NCI-H524 (cell line): ENCODE measurements at places on chromosomes 7 and 10.

GRCh38 chr7:30286749-30287148 is 2.4 kb downstream of the ZNRF2 start:
- no peak for DNase-seq

DNA sequence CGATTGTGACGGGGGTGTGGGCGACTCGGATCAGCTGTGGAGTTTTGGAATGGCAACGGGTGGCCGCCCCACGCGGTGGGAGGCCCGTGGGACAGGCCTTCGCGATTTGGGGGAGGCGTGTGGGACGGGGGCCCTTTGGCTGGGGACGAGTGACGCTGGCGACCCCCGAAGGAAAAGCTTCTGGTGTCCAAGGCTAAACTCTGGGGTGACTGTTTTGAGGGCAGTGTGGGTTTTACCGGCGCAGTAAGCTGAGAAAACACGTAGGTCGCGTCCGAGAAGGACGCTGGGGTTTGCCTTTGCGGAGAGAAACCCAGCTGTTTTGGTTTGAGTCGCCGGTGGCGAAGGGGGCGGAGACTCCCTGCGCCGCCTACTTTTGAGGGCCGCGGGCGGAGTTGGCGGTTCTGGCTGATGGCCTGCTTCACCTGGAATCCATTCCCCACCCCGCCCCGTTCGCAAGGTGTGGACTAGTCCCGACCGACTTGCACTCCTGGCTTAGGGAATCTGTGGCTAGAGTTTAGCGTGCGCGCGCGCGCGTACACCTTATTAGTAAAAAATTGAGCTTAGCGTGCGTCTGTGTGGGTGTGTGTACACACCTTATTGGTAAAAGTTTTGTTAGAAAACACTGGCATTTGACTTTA is 606 bp downstream of the TAX1BP1 start:
- peak; percentile 82 for DNase-seq

DNA sequence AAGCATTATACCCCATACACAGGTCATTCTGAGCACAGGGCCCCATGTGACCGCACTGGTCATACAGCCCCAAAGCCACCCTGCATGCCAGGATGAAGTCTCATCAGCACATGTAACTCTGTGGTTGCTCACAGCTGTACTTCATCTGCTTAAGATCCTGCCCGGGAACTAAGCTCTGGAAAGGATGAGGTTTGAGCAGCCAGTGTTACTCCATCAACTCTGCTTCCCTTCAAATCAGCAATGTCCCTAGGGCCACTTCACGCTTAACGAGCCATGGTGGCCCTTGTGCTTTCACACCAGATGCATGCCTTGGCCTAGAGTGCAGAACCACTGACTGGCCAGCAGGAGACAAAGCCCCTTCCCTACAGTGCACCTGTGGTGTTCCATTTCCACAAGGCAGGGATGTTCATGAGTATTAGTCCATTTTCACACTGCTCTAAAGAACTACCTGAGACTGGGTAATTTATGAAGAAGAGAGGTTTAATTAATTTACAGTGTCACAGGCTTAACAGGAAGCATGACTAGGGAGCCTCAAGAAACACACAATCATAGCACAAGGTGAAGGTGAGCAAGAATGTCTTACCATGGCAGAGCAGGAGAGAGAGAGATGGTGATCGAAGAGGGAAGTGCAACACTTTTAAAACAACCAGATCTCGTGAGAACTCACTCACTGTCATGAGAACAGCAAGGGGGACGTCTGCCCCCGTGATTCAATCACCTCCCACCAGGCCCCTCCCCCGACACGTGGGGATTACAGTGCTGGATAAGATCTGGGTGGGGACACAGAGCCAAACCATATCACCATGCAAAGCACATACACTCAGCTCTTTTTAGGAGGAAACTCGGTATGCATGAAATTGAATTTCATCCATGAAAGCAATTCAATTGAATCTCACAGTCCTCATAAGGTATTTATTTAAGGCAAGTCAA is 149.0 kb upstream of the CDCA7L start:
- peak; percentile 15 for DNase-seq

DNA sequence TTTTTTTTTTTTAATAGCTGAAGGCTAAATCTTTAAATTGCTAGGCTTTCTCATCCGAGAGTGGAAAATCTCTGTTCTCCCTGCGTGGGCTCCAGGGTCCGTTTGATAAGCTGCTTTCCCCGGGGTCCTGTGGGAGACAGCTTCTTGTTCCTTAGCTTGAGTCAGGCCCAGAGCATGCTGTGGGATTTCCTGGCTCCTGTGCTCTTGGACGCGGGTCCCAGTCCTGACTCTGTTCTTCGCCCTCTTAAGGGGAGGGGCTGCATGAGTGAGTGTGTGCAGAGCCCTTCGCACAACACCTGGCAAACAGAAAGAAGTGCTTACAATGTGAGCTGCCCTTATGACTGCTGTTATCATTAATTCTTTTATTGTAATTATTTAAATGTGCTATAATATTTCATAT is 133.5 kb downstream of the TACC2 start:
- no peak for DNase-seq

- DNase-seq, result no peak
Measured at GRCh38 chr7:157951300-157952049, 614.7 kb downstream of the DNAJB6 start.

- DNase-seq, result no peak
Measured at GRCh38 chr10:71125749-71126107, 86.6 kb upstream of the UNC5B start.

GRCh38 chr7:68031180-68031943 is 1034.7 kb downstream of the TYW1 start:
- no peak for DNase-seq

- no peak for DNase-seq
Measured at GRCh38 chr7:122413339-122413738, 108.8 kb upstream of the FEZF1 start.

DNA sequence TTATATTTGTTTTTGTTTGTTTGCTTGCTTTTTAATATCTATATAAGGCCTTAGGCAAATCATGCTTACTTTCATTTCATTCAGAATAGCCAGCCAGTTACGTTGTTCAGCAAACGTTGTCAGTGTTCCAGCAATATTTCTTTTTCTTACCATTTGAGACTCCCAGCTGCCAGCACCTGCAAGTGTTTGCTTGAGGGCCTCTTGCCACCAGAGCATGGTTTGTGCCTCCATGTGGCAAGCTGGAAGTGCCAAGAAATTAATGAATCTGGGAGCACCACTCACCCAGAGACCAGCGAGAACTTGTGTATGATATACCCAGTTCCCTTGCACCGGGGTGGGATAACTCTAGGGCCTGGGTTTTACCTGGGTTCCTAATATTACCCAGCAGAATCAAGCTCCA is 177.1 kb upstream of the CSTF2T start:
- no peak for DNase-seq

DNA sequence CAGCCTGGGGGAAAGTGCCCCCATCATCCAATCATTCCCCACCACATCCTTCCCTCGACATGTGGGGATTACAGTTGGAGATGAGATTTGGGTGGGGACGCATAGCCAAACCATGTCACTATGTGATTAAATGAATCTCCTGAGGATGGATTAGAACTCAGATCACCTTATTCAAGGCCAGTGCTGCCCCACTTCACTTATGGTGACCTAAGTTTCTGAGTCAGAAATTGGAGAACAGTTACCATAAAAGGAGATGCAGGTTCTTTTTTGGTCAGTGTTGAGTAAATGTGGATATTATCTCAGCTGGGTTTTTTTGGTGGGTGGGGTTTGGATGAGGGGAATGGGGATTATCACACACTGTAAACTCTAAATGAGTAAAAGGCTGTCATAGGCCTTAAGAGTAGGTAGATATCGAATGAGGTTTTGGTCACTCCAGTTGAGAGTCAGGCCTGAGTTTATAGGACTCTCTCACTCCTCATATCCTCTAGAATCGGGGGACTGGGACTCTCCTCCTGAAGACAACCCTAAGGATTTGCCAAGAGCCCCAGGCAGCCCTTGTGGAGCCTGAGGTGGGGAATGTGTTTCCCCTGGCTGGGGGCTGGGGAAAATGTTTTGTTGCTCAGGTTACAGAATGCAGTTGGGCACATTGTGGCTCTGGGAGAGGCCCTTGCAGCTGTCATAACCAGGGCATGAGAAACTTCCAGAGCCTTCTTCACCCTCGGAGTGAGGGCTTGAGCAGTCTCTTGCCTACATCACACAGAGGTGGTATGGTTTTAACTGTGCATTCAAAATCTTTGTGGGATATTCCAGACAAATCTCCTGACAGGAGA is 213.0 kb downstream of the BAMBI start:
- no peak for DNase-seq

GRCh38 chr7:21550821-21551531 is 8.1 kb downstream of the DNAH11 start:
- DNase-seq, result peak; percentile 5

DNA sequence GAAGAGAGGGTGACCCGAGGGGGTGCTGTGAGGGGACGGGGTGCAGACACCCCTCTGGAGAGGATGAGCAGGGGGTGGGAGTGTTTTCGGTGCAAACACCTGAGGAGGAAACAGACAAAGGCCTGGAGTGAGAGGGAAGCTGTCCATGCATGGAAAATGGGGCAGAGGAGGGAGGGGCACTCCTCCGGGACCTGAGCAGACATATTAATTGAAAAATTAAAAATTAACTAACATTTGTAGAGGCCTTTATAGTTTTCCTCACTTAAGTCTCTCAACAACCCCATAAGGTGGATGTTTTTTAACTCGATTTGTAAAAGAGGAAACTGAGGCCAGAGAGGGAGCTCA is 1.2 kb downstream of the VPS37D start:
- DNase-seq, result no peak

GRCh38 chr7:2198760-2199159 is 34.0 kb downstream of the MAD1L1 start:
- DNase-seq, result no peak

DNA sequence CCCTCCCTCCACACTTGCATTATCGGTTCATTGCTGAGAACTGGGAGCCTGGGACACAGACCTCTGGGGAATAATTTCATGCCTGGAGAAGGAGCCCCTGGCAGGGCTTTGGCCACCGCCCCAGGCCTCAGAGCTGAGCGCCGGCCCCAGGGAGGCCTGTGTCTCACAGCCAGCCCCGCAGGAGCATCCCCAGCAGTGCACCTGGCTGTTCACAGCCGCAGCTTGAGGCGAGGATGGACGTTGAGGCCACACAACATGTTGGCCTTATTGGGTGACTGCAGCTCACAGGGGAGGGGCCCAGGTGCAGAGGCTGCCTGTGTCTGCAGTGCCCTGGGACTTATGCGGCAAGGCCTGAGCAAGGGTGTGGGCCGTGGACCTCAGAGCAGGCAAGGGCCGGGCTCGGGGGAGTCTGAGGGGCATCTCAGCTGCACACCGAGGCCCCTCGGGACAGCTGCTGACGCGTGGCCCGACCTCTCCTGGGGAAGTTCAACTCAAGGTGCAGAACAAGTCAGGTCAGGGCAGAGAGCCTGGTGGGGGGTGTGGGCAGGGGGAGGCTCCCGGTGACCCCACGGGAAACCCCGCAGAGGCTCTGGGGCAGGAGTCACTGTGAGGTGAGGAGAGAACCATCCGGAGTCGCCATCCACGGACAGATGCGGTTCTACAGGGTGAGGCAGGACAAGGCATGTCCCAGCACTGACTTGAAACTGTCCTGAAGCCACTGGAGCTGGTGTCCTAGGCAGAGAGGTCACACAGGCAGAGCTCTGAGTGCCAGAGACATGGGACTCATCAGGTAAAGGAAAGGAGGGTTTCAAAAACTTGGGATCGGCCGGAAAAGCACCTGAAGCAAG is 13.1 kb upstream of the UBE3C start:
- no peak for DNase-seq

- DNase-seq, result no peak
Measured at GRCh38 chr10:72240371-72240770, 24.3 kb upstream of the ASCC1 start.

- DNase-seq, result no peak
Measured at GRCh38 chr10:17081431-17081830, 48.2 kb downstream of the CUBN start.

- no peak for DNase-seq
Measured at GRCh38 chr7:81846398-81846797, 76.6 kb upstream of the HGF start.

GRCh38 chr7:157397731-157398691 is 61.2 kb downstream of the DNAJB6 start:
- peak; percentile 49 for DNase-seq

GRCh38 chr7:95871075-95871848 is 98.9 kb downstream of the DYNC1I1 start:
- peak; percentile 21 for DNase-seq

GRCh38 chr7:121069346-121070100 is 81.0 kb downstream of the CPED1 start:
- DNase-seq, result no peak

DNA sequence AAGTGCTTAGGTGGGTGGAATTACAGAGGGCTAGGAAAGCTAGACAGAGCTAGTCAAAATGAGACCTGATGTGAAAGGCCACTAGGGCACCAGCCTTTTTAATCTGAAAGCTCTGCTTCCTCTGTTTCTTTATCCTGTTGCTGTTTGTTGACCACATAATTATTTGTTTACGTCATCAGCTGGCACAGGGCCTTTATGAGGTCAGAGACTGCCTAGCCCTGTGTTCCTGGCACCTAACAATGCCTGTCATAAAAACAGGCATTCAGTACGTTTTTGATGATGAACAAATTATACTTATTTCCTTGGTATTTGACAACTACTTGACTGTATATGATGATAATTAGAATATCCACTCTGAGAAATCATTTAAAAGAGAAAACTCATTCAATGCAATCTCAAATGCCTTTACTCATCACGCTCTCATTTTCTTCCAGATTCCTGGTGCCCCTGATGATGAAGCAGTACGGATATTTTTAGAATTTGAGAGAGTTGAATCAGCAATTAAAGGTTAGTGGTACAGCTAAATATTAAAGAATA is 26.0 kb downstream of the RBM17 start:
- DNase-seq, result no peak

DNA sequence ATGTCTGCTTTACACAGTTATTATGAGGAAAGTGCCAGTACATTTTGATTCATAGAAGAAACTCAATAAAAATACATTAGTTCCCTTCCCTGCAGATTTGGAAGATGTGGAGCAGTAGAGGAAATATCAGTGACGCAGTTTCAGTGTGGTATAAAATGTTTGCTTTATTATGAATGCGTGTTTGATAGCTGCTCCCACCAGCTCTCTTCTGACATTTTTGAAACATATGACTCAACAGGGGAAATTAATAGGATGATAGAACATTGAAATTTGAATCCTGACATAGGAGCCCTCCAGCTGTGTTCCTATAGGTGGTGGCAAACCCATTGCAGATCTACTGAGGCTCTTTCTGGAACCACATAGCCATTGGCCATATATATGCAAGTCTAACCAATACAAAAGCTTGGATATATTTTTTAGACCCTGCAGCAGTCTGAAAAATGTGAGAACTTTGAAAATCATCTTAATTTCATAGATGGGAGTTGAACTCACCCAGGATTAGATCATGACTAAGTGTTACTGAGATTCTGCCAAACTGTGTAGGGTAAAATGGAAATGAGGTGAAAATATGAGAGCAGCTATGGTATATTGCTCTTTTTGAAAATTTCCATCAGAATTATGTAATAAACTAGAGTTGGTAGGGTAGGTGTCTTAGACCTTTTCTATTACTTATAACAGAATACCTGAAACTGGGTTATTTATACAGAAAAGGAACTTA is 47.8 kb downstream of the BZW2 start:
- no peak for DNase-seq

GRCh38 chr10:88754287-88754686 is 5.5 kb upstream of the LIPN start:
- no peak for DNase-seq

GRCh38 chr7:5426226-5426475 is 2.5 kb upstream of the TNRC18 start:
- DNase-seq, result no peak

GRCh38 chr10:58030208-58030607 is 237.5 kb downstream of the IPMK start:
- no peak for DNase-seq
